ENCODE measurements at places on chromosomes 11 and 22.

- no peak for DNase-seq
Observed at GRCh38 chr11:69796063-69796462, 20.9 kb upstream of the FGF4 start.

DNA sequence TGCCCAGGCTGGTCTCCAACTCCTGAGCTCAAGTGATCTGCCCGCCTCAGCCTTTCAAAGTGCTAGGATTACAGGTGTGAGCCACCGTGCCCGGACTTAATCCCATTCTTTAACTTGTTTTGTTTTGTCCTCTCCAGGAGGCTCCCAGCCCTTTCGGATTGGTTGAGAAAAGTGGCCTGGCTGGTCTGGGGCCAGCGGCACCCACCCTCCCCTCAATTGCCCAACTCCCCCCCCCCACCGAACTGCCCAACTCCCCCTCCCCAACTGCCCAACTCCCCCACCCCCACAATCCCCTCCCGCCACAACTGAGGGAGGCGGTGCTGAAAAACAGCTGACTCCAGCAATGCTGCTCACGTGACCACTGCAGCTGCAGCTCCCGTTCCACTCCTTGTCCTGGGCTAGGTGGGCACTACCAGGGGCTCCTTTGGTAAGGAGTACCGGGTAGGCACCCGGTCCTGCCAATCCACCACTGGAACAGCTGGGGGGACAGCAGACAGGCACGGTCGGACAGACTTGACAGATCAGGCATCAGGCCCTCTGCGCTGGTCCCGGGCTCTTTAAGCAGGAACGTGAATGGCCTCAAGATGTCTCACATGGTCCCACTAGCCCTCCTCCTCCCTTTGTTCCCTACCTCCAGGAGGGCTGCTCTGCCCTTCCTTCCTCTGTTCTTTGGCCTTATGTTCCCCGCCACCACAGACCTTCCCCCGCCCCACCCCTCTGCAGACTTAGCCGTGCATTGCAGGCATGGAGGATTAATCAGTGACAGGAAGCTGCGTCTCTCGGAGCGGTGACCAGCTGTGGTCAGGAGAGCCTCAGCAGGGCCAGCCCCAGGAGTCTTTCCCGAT lies at the start of gene TCN2:
TSS of gene TCN2 (plus strand) at position 720 of the 845 bp plus-strand sequence. CDS start 158 bp downstream, outside the sequence.
- DNase-seq: peak; percentile 57

- DNase-seq: no peak
Observed at GRCh38 chr11:124294687-124295086, 19.1 kb downstream of the OR8D1 start.

- no peak for DNase-seq
Observed at GRCh38 chr11:27277843-27278242, 85.2 kb downstream of the CCDC34 start.

DNA sequence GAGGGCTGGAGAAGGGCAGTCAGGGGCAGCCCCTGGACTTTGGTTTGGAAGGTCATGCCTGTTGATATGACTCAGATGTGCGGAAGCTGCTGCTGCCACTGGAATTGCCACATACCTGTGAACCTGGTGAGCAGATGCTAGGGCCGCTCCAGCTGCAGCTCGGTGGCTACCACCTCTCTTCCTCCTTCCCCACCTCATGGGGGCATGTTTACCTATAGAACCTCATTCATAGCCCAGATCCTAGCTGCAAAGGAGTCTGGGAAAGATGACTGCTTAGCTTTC lies 17.5 kb upstream of the TSPAN18 start:
- no peak for DNase-seq

DNA sequence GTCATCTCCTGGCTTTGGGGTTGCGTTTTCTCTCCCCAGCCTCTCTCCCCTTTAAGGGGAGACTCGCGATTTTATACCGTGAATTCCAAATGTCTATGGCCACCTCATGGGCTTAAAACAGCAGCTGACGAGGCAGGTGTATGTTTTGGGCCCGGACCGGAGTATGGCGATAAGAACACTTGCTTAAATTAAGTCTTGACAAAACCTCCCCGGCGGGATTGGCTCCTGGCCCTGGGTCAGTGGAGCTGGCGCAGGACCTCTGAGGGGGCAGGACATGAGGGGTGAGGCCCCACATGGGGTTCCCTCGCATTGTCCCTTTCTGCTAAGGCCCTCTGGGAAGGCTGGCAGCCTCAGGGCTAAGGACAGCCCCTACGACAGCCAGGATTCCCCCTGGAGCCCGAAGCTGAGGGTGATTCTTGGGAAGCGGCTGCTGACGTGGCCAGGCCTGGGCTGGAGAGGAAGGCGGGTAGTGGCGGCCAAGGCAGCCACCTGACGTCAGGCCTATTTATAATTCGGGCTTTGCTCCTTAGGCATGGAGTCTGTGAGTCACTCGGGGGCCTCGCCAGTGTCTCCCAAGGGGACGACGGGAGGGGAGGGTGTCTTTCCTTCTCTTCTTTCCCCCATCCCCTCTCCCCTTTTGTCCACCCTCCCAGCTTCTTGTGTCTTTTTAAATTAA lies 12.7 kb downstream of the MYO18B start:
- DNase-seq: no peak

DNA sequence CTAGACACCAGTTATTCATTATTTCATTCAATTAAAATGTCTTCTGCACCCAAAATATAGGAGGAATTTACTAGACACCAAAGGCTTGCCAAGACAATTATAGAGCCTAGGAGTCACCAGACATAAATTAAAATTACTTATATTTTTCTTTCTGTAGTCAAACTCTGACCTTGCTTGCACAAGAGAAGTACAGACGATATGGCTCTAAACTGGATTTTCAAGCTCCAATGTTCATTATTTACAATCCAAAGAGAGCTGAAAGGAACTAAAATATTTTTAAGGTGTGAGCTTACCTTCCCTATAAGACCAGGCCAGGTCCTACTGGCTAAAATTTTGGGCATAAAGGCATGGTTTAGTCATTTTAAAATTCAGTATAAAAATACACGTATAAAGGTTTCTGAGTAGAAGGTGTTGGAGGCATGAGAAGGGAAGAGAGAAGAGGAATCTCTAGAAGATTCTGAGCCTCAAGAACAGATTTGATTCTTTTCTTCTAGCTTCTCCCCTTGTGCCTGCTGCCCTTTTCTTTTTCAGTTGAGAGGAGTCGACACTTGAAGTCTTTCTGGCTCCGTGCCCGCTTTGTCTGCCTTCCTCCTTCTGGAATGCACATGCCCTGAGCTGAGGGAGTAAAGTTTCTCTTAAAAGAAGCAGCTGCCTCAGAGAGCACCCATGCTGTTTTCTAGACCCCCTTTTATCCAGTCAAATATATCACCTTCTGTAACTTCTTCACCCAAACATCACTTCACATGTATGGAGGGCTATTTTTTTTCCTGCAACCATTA lies 13.5 kb downstream of the C11orf97 start:
- no peak for DNase-seq

DNA sequence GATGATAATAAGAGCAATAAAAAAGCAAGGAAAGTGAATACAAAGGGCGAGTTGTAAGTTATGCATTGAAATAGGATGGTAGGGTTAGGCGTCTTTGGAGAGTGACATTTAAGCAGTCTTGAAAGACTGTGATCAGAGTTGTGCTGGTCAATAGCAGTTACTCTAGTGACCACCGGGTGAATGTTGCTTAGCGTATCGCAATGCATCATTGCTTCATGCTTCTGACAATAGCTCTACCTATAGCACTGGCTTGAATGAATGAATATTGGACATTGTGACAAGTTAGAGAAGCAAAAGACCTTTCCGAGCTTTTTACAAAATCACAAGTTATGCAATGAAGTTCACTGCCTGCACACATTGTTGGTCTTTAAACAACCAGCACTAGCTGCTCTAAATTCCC lies 7.7 kb upstream of the OR8B12 start:
- no peak for DNase-seq

- DNase-seq: no peak
Observed at GRCh38 chr11:116986521-116987105, 111.6 kb downstream of the SIK3 start.

DNA sequence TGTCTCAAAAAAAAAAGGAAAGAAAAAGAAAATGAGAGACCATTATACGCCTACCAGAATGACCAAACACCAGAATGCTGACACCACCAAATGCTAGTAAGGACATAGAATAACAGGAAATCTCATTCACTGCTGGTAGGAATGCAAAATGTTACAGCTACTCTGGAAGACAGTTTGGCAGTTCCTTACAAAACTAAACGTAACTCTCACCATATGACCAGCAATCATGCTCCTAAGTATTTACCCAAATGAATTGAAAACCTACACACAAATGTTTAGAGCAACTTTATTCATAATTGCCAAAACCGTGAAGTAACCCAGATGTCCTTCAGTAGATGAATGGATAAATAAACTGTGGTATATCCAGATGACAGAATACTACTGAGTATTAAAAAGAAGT lies 7.2 kb downstream of the CHKA start:
- DNase-seq: no peak

DNA sequence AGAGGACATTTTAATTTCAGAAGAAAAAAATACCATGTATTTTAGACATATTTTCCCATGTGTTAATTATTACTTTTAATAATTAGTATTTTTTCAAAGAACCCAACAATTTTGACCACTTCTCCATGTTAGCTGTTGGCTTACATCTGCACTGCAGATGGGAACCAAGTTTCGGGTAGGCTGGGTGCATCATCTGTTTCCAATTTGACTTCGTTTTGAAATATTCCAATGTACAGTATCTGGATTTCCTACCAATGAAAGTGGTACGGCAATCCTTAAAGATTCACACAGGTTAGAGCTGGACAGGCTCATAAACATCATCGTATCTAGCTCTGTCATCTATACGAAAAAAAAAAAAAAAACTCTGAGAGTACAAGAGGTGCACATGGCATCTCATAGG lies 670.2 kb downstream of the OPCML start:
- DNase-seq: no peak

DNA sequence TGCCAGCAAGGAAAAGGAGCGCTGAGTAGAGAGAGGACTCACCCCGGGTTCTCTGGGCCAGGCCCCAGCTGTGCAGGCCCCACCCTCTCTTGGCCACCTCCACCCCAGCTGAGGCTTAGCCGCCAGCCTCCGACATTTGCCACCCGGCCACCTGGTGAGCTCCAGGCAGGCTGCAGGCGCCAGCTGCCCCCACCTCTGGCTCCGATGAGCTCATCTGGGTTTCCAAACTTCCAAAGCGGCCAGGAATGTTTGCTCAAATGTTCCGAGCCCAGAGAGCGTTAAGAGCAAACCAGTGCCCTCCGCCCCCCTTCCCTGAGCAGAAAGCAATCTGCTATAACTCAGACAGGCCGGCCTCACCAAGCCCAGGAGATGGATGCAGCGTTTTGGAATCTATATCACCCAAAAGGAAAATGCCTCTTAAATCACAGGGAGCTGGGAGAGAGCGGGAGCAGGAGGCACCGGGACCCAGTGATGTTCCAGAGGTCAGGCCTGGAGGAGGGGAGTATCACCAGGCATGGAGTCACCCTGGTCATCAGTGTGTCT lies 9.1 kb upstream of the MN1 start:
- DNase-seq: no peak

GRCh38 chr11:96001037-96001436 lies 77.1 kb upstream of the MTMR2 start:
- no peak for DNase-seq

GRCh38 chr22:23557036-23557435 lies 23.1 kb downstream of the IGLL1 start:
- DNase-seq: no peak

GRCh38 chr22:48883211-48883960 lies 944.3 kb downstream of the BRD1 start:
- DNase-seq: no peak

- no peak for DNase-seq
Observed at GRCh38 chr11:772429-773390, 4.6 kb downstream of the GATD1 start.

- no peak for DNase-seq
Observed at GRCh38 chr11:114396916-114397315, 3.4 kb downstream of the C11orf71 start.

DNA sequence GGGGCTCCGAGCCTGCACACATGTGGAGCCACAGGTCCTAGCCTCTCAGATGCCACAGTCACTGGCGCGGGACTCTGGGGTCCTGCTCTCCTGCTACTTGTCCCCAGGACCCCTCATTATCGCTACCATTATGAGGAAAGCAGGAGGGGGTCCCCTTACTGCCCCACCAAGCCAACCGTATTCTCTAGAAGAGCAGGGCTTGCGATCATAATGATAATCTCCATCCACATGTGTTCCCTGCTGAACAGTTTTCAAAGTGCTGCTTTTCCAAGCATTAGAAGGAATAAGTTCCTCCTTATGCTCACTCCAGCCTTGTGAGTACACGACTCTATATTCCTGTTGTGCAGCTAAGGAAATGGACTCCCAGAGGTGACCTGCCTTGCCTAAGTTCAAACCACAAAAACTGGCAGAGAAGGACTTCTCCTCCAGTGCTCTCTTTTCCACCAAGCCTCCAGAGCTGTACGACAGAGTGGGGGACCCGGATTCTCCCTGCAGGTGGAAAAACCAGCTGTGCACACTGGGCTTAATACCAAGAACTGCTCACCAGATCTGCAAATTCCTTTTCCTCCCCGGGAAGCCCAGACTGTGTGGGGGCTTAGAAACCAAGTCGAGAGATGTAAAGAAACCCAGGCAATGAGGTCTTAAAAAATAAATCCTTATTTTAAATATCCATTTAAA lies 92.8 kb upstream of the DRD2 start:
- no peak for DNase-seq

GRCh38 chr11:97739932-97740800 lies 1280.6 kb upstream of the CNTN5 start:
- DNase-seq: no peak

- no peak for DNase-seq
Observed at GRCh38 chr11:113651023-113651422, 55.1 kb downstream of the TMPRSS5 start.

DNA sequence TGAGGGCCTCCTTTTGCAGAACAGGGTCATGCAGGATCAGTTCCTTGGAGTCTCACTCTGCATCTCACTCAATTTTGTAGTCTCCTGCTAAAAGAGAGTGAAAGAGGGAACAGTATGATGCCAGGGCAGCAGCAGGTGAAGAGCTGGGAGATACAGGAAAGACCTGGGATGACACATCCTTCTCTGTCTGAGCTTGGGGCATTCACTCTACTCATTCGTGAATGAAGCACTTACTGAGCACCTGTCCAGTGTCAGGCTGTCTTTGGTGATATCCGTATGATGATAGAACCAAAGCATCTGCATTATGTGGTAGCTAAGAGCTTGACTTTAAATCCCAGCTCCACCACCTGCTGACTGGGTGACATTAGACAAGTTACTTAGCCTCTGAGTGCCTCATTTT lies 14.4 kb downstream of the SREBF2 start:
- DNase-seq: no peak

- peak; percentile 86 for DNase-seq
Observed at GRCh38 chr11:65899356-65900124, 648 bp downstream of the FOSL1 start.

DNA sequence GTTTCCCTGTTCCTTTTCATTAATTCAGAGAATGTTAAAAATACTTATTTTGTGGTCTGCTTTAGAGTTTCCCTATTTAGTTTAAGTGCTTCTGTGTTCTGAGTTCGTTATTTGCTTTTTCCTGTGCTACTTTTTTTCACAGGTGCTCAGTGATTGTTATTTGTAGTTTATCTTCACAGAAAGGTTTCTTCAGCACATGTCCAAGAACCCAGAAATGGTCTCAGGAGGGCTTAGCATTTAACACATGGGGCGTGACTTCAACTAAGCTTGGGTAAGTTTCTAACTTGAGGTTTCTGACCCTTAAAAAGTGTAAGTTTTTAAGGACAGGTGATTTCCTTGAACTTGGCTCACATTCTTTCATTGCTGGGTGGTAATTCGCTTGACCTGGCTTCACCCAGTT lies 157.3 kb downstream of the AASDHPPT start:
- no peak for DNase-seq

- no peak for DNase-seq
Observed at GRCh38 chr11:120578596-120579154, 67.1 kb downstream of the GRIK4 start.

- DNase-seq: no peak
Observed at GRCh38 chr11:76316726-76317125, 64.2 kb downstream of the THAP12 start.

- DNase-seq: no peak
Observed at GRCh38 chr11:10004526-10005113, 289.4 kb downstream of the SBF2 start.

All from stimulated activated CD8-positive, alpha-beta memory T cell treated with anti-CD3 and anti-CD28 coated beads, Interleukin-4, amount 100 ng/mL, for 48 hours (primary cell).